ENCODE measurements at places on chromosomes 16 and 17.

GRCh38 chr16:1481906-1482835 lies 6.6 kb downstream of the PTX4 start:
- H3K4me1 ChIP-seq = no peaks in the 10 kb centered on the region
- H3K27ac ChIP-seq = no peak overlapping the region
- peaks cover 4% of the 10 kb centered on the region for H3K27me3 ChIP-seq
- H3K36me3 ChIP-seq = no peaks in the 10 kb centered on the region
- no peak for DNase-seq

DNA sequence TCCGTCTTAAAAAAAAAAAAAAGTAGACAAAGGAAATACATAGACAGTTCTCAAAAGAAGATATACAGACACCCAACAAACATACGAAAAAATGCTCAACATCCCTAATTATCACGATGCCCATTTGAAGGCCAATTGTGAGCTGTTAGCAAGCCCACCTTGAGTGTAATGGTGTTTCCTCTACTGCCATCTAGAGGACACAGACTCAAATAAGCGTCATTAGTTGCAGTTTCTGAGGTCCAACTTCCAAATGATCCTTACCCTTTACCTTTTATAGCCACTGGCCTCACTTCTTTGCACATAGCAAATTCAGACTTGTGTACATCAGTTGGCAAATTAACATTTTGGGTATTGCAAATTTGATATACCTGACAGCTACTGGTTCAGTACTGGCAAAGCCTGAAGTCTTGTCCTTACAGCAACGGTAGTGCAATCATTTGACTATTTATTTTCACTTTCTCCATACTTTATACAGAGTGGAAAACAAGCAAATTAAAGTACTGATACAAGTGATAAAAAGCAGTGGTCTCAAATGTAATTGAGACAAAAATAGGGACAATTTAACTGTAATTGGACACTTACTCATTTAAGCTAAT lies 536.3 kb upstream of the EEF2KMT start:
- H3K27me3 ChIP-seq = no peaks in the 10 kb centered on the region
- H3K27ac ChIP-seq = no peak overlapping the region
- H3K36me3 ChIP-seq = no peaks in the 10 kb centered on the region
- H3K4me1 ChIP-seq = no peaks in the 10 kb centered on the region

- peak; percentile 80 for DNase-seq
- H3K27me3 ChIP-seq = no peaks in the 10 kb centered on the region
- peak within 1 kb of the TSS; percentile 96 for H3K27ac ChIP-seq
- H3K4me1 ChIP-seq = peaks cover 51% of the 10 kb centered on the region
- H3K4me3 ChIP-seq = peak within 1 kb of the TSS; percentile 84
These were observed at the start of gene VEZF1 for GRCh38 chr17:57987581-57988300. Gene VEZF1 (minus strand): TSS chr17:57988254. CDS start chr17:57988111, 143 bp downstream.

GRCh38 chr17:69518951-69519350 lies 104.5 kb downstream of the MAP2K6 start:
- H3K4me1 ChIP-seq = peaks cover 4% of the 10 kb centered on the region
- H3K27me3 ChIP-seq = no peaks in the 10 kb centered on the region
- peaks cover 54% of the 10 kb centered on the region for H3K36me3 ChIP-seq
- no peak overlapping the region for H3K4me3 ChIP-seq
- no peak for DNase-seq

GRCh38 chr16:50479771-50480170 lies 68.4 kb upstream of the NKD1 start:
- no peak for DNase-seq
- H3K27me3 ChIP-seq = no peaks in the 10 kb centered on the region
- peaks cover 5% of the 10 kb centered on the region for H3K4me1 ChIP-seq
- no peak overlapping the region for H3K27ac ChIP-seq
- H3K4me3 ChIP-seq = no peak overlapping the region
- no peaks in the 10 kb centered on the region for H3K36me3 ChIP-seq

DNA sequence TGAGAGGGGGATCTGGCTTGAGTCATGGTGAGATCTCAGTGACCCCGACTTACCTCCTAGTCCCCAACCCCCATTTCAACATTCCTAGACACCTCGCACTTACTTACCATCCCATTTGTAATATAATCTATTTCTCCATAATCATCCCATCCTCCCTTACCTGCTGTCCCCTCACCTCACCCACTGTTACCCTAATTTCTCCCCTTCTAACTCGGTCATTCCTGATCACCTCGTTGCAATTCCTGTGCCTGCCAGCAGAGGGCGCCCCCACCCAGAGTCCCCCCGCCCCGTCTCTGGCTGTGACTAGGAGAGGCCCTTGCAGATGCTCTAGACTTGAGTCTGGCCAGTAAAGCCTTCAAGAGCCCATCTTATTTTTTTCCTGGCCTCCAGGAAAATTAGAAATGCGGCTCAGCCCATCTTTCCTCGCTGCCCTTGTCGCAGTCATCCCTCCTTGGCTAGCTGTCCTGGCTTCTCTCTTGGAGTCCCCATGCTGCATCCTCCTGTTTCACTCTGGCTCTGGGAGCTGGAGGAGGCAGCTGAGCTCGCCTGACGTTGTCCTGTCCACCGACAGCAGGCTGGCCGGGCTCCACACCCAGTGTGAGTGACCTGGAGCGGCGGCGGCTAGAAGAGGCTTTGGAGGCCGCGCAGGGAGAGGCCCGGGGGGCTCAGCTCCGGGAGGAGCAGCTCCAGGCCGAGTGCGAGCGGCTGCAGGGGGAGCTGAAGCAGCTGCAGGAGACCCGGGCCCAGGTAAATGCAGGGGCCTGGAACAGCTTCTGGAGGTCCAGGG lies 5.0 kb downstream of the TBKBP1 start:
- H3K36me3 ChIP-seq = peaks cover 7% of the 10 kb centered on the region
- DNase-seq = peak; percentile 54
- no peak overlapping the region for H3K4me3 ChIP-seq
- H3K27me3 ChIP-seq = no peaks in the 10 kb centered on the region
- no peak overlapping the region for H3K27ac ChIP-seq

DNA sequence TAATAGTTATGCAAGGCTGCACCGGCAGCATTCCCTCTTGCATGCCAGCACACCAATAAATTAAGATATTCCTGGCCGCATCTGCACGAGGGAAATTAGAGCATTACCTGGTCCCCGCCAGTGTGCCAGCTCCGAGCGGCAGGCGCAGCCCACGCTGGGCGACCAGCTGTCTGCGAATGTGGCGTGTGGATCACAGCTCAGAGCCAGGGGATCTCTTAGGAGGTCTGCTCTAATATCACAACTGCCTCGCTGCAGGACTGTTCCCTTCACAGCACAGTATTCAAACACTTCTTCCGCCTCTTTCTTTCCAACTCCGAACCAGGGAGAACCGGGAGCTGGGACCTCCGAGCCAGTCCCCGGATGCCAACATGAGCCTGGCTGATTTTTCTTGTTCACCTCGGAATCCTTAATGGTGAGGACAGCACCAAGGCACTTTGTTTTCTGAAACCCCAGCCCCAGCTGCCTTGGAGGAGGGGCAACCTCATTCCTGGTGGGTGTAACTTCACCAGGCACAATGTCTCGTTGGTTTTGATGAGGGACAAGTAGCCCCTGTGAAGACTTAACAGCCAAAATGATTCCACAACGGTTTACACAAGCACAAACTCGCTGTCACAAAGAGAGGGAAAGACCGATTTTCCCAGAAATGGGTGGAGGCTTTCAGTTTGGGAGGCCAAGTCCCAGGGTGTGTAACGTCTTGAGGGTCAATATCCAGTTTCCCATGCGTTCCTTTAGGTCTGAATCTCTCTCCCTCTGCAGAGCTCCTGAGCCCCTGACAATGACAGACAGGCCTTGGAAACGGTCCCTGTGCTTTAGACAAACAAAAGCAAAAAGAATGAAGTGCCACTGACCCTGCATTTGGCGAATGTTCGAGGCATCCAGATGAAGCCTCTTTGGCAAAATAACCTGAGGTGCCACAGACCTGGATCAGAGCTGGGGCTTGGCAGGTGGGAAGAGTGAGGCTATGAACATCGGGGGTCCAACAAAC lies 213.2 kb downstream of the C16orf78 start:
- DNase-seq = no peak
- no peaks in the 10 kb centered on the region for H3K36me3 ChIP-seq
- no peak overlapping the region for H3K4me3 ChIP-seq
- H3K27me3 ChIP-seq = no peaks in the 10 kb centered on the region

GRCh38 chr16:55938126-55938525 lies 63.0 kb upstream of the CES5A start:
- H3K36me3 ChIP-seq = no peaks in the 10 kb centered on the region
- H3K27me3 ChIP-seq = no peaks in the 10 kb centered on the region

Measured in neuronal stem cell (in vitro differentiated cells).